ENCODE measurements at places on chromosomes 7 and 10.

DNA sequence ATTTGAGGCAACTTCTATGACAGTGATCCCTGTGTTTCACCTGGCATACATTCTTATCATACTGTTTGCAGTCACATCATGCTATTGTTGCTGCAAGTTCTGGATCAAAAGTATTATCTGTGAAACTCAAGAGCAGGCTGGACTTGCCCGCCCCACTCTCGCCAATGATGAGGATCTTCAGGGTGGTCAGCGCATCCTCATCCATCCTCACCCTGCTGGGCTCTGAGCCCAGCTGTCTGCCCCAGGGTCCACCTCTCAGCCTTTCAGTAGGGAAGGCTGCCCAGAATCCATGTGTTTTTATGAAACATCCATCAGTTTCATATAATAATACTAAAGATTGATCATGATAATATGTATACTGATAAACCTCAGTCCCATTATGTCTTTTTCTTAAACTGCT lies 55.4 kb upstream of the KIF5B start:
- no peak for DNase-seq

- no peak for DNase-seq
Observed at GRCh38 chr7:46047581-46047980, 126.5 kb upstream of the IGFBP3 start.

GRCh38 chr10:53314876-53315275 lies 542.3 kb upstream of the MBL2 start:
- DNase-seq = no peak

GRCh38 chr7:41999736-42000283 lies 237.2 kb downstream of the GLI3 start:
- DNase-seq = no peak

GRCh38 chr7:33981226-33981625 lies 75.9 kb downstream of the BMPER start:
- no peak for DNase-seq
